GM13976 (cell line): ENCODE measurements at places on chromosomes 3 and 15.

GRCh38 chr3:135929670-135930069 is 35.9 kb upstream of the PPP2R3A start:
- no peak for DNase-seq

GRCh38 chr3:14536837-14537589 is 3.1 kb downstream of the GRIP2 start:
- DNase-seq = no peak

- no peak for DNase-seq
Measured at GRCh38 chr3:131711114-131711768, 208.5 kb upstream of the MRPL3 start.

GRCh38 chr3:156635973-156636372 is 38.4 kb upstream of the TIPARP start:
- DNase-seq = no peak

DNA sequence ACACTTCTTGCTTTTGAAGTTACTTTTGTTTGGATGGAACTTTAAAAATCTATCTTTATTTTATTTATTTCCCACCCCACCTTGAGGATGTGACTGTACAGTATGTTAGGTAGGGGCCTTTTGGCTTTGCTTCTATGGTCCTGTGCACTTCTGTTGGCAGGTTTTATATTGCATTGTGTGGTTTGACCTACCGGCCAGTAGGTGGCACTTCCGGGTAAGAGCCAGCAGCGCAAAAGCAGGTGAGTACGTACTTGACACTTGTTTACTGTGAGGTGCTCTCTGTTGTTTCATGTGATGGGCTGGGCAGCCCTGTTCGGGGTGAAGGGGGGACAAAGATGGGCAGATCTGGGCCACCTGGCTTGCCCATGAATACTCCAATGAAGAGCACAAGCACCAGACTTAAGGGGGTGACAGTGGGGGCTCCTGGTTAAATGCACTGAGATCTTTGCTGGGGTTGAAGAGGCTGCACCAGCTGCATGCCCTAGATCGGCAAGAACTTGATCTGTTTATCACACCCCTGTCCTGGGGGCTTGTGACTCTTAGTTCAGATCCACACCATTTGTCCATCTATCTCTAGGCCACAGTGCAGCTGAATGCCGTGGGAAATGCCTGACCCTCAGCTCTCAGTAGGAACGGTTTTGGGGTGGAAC is 131.6 kb downstream of the NLGN1 start:
- DNase-seq = peak; percentile 5

- DNase-seq = no peak
Measured at GRCh38 chr3:188942191-188942590, 229.6 kb upstream of the TPRG1 start.

DNA sequence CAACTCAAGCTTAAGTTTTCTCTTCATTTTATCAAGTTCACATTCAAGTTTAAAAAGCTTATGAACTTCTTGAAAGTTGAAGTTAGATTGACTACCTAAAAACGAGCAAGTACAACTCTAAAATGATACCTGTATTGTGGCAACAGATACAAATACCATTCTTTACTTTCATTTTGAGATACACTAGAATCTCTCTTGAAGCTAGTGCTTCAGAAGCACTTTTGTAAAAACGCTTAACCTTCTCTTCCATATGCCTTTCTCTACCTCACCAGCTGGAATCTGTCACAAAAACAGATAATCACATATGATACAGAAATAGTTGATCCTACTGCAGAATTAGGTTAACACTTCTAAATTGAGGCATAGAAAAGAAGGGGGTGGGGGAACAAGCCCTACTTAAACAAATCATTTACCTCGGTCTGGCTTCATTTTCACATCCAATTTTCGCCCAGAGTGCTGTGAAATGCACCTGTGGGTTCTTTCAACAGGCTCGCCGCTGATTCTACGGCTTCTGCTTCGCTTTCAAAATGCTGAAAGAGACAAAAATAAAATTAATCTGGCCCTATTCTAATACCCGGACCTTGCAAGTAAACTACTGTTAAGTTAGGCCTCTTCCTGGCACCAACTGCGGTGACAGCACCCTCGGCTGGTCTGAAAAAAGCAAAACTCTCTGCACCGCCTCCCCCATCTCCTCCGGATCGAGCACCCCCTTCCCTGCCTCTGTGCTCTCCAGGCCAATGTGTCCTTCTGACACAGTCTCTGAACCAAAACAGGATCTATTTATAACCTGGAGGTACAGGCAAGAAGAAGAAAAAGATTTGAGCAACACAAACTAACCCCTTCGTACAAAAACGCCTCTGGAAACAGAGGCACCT is 1.4 kb downstream of the ATOSA start:
- DNase-seq = peak; percentile 58

GRCh38 chr3:112459750-112460149 is 39.5 kb downstream of the BTLA start:
- no peak for DNase-seq

DNA sequence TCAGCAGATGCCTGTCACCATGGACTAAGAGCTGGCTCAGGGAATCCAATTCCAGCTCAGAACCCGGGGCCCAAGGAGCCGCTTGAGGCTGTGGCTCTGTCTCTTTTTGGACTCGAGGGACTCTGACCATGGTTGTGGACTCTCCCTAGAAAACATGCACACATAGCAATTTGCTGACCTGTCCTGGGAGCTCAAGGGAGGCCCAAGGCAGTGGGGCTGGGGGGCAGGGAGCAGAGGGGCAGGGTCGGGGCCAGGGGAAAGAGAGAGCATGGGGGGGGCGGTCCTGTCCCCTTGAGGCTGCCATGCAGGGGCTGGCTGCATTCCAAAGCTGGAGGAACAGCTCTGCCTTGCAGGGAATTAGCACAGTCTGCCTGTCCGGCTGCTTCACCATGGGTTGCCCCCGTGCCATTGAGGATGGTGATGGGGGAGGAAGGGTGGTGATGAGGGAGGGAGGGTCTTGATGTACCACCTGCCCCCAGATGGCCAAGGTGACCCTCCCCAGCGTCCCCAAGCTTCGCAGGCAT is 190.1 kb downstream of the GOLGA6L6 start:
- peak; percentile 66 for DNase-seq

DNA sequence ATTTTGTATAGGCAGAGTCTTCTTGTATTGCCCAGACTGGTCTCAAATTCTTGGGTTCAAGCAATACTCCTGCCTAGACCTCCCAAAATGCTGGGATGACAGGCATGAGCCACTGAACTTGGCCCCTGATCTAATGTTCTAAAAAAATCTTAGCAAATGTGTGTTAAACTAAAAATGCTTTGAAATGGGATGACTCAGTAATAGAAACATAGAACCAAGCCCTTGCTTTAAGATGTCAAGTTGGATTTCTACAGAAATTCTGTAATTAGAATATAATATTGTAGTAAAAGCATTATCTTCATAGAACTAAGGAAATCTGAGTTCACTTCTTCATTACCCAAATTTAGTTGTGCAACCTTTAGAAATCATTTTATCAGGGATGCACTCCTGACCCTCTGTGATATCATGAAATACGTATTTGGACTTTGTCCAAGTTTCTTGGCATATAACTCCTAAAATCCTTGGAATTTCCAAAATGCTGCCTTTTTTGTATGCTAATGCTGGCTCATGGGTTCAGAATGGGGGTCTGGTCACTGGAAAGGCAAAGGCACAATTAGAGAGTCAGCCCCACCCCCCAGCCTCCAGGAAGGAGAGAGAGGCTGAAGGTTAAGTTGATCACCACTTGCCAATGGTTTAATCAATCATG is 217.3 kb downstream of the TP63 start:
- DNase-seq = no peak

- no peak for DNase-seq
Measured at GRCh38 chr3:22982981-22983587, 220.0 kb upstream of the UBE2E2 start.

DNA sequence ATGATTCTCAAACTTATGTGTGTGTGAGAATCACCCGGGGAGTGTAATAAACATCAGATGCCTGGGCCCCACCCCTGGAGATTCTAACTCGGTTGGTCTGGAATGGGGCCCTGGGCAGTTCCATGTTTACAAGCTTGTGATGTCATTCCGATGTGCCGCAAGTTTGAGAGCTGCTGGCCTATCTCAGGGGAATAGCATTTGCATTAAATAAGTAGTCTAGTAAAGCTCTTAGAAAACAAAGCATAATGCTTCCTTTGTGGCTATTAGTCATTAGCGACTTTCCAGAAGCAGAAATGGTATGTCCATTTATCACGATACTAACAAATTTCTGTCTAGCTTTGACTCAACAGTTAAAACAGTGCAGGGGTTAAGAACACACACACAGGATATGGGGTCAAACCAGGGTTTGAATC is 20.9 kb downstream of the PGBD4 start:
- DNase-seq = peak; percentile 26

DNA sequence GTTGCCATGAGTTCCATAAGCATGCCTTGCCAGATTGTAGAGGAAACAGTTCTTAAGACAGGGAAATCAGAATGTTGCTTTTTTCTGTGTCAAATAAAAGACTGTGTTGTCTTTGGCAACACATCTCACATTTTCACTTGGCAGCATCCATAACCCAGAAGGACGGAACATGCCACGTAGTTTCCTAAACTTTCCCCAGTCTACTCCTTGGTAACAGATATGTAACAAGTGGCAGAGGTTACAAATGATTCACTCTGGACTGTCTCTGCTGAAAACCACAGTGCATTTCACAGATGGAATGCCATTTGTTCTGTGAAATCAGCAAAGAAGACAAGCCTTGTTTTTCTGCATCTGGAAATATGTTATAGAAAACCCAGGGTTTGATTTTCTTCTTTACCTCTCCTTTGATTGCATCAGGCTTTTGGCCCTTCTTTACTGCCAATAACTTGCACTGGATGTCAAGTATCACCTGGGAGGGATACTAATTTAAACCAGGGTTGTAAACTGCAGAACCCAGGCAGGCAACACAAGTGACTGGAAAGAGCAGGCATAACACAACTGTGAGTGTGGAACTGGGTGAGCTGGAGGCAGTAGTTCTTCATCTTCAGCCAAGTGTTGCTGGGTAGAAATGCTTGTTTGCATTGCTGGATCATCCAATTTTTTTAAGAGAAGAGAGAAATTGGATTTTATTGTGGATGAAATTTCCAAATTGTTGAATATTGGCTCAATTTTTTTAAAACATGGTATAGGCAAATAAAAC is 124.4 kb upstream of the FOXB1 start:
- DNase-seq = no peak

GRCh38 chr15:84967380-84967779 is 14.3 kb upstream of the PDE8A start:
- DNase-seq = no peak

DNA sequence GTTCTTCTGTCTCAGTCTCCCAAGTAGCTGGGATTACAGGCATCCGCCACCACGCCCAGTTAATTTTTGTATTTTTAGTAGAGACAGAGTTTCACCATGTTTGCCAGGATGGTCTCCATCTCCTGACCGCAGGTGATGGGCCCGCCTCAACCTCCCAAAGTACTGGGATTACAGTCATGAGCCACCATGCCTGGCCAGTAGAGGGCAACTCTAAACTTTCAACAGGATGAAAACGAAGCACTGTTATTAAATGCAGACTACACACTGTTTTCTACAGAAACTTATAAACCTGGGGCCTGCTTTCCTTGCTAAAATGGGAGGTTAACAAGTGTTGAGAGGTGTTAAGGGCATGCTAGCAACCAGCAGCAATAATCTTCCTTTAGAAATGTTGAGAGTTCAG is 7.6 kb downstream of the ARPC4 start:
- DNase-seq = no peak

- peak; percentile 32 for DNase-seq
Measured at GRCh38 chr15:79311901-79312553, 1.1 kb downstream of the TMED3 start.

DNA sequence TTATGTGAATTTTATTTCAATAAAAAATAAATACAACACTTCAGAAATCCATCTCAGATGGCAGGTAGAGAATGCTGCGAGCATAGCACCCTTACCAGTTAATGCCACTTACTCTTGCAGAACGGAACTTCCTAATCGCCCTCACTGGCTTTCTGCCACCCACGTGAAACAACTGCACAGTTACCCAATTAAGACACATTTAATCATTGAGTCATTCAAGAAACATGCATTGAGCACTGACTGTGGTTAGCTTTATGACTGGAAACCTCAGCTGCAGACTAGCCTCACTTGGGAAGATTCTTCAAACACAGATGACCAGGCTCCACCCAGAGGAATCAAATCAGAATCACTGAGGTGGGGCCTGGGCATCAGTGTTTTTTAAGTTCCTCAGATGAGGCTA is 5.6 kb upstream of the MFGE8 start:
- DNase-seq = peak; percentile 25

- no peak for DNase-seq
Measured at GRCh38 chr15:74829991-74830390, 3.6 kb downstream of the CPLX3 start.

GRCh38 chr3:76051145-76051544 is 265.8 kb upstream of the ZNF717 start:
- no peak for DNase-seq
